ENCODE measurements at places on chromosomes 1 and 21. TPM values are rescaled to one million over a fixed set of nuclear protein-coding genes. Genes with fewer than 3 reads are reported as not detected.
A peak's percentile ranks its signal among the peaks of the same experiment; 100 is the strongest.

Gene APOBEC4
- not detected for total RNA-seq

GRCh38 chr1:163863731-163864130 is 542.0 kb downstream of the NUF2 start:
- DNase-seq, result no peak

GRCh38 chr1:61997123-61997522 is 197.5 kb upstream of the L1TD1 start:
- DNase-seq, result no peak

- DNase-seq, result no peak
These were observed 3.4 kb downstream of the LACTBL1 start for GRCh38 chr1:22969304-22969709.

- DNase-seq, result peak; percentile 52
These were observed 23.1 kb downstream of the SNAP47 start for GRCh38 chr1:227758366-227758765.

DNA sequence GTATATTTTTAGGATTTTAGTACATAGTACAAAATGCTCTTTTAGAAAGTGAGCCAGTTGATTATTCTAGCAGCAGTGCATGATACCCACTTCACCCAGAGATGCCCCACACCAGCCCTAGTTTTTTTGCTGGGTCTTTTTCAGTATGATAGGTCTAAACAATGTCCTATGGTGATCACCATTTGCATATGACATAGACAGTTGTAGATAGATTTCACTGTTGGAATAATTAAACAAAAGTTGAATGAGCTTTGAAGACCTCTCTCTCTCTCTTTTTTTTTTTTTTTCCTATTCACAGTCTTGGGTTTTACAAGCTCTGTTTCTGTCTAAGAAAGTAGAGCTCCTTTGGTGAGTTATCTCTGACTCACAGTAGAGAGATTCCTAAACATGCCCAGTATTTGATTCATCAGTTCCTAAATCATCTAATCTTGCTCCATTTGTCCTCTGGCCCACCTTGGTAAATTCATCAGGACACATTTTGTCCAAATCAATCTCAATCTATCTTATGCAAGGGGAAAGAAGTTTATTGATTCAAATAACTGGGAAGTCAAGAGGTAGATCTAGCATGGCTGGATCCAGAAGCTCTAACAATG is 44.7 kb upstream of the VAV3 start:
- no peak for DNase-seq
